ENCODE measurements at places on chromosomes 7 and 10.

- no peak for DNase-seq
These were observed 40.7 kb downstream of the TBC1D12 start for GRCh38 chr10:94443047-94443446.

GRCh38 chr10:132990684-132991545 lies 48.5 kb upstream of the CFAP46 start:
- DNase-seq: no peak

GRCh38 chr10:11879387-11880094 lies 56.4 kb downstream of the PROSER2 start:
- no peak for DNase-seq

DNA sequence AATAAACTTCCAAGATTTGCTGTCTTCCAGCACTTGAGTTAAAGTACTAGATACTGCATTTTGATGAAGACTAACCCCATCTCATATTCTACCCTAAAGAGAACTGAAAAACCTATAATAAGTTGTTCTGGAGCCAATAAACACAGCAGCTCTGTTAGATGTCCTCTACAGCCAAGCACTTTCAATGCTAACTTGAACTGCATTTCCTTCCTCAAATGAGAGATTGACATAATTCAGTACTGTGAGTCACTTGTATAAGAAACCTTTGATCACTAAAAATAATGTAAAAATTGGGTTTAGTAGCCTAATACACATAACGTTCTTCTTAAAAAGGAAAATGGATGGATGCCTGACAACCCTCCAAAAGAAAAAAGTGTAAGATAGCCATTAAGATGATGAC lies 81.3 kb downstream of the ITGB8 start:
- no peak for DNase-seq

DNA sequence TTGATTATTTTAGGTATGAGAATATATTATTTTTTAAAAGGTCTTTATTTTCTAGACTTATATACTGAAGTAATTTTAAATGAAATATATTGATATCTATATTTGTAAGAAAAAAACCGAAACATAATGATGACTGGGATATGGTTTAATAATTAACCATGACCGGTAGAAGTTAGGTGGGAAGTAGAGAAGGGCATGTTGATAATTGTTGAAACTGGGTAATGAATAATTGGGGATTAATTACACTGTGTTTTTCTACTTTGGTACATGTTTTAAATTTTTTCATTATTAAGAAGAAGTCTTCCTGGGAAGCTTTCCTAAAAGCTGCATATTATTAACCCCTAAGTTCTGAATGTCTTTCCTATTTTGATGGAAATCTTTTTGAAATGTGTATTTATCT lies 16.3 kb downstream of the TSPAN12 start:
- DNase-seq: no peak

- no peak for DNase-seq
These were observed 58.3 kb downstream of the PIP4K2A start for GRCh38 chr10:22656036-22656435.

- DNase-seq: no peak
These were observed 294.7 kb downstream of the C7orf25 start for GRCh38 chr7:42617071-42617765.

DNA sequence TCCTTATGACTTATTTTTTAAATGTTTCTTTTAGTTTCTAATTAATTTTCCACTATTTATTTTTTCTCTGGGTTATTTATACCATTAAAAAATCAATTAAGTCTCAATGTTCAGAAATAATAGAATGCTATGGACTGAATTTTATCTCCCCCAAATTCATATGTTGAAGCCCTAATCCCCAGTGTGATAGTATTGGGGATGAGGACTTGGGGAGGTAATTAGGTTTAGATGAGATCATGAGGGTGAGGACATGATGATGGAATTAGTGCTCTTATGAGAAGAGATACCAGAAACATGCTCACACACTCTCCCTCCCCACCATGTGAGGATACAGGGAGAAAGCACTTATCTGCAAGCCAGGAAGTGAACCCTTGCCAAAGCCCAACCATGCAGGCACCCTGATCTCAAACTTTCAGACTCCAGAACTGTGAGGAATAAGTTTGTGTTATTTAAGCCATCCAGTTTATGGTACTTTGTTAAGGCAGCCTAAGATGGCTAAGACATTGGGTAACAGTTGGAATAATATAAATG lies 202.6 kb downstream of the MDFIC start:
- no peak for DNase-seq

DNA sequence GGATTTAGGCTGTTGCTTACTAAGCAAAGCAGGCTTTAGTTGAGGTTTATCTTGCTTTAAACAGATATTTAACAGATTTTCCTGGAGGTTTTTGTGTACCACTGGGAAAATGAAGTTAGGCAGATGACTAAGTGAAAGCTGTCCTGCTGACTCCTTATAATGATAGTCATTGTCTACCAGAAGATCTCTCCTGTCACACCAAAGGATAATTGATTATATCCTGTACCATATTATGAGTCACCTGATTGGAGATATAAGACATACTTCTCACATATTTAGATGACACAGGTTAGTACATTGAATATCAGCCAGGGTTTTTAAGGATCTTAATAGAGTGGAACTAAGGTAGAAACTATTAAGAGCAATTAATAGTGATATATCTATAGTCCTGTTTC lies 68.4 kb downstream of the PTEN start:
- DNase-seq: no peak

DNA sequence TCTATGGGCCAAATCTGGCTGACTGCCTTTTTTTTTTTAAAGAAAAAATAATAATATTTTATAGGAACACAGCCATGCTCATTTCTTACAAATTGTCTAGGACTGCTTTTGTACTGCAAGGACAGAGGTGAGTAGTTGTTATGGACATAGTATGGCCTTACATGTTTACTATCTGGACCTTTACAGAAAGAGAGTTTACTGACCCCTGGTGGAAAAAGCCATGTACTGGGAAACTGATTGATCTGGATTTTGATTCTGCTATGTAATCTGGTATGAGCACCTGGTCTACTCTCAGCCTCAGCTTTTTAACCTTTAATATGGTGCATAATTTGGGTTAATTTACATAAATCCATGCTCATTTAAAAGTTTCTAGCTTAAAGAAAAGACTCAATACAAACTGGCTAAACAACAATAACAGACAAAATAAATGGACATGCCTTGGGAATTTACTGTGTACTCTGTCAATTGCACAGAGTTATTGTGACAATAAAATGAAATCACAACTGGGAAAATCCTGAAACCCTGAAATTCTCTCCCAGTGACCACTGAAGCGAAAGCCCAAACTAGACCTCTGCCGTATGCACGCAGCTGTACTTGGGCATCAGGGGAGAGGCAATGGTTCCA lies 260.7 kb downstream of the BMPER start:
- no peak for DNase-seq

Measured in uterus (tissue), 4 donors.